Stomach (tissue), 19 donors: ENCODE measurements at places on chromosomes 3 and 15. TPM values are rescaled to one million over a fixed set of nuclear protein-coding genes. Genes with fewer than 3 reads are reported as not detected.

Gene STARD9
- 1.9 TPM for polyA plus RNA-seq

Gene ZNF860
- 1.5 TPM for polyA plus RNA-seq

Gene CHRNA3
- 1.0 TPM for polyA plus RNA-seq

Gene ATP13A4
- 0.46 TPM for polyA plus RNA-seq

Gene GOLGA6B
- polyA plus RNA-seq: not detected

Gene SIN3A
- 9.7 TPM for polyA plus RNA-seq

Gene SLC24A5
- polyA plus RNA-seq: 0.13 TPM

Gene NRROS
- 0.85 TPM for polyA plus RNA-seq

Gene ALAS1
- 35.6 TPM for polyA plus RNA-seq

Gene FEZF2
- polyA plus RNA-seq: not detected

Gene GOLGA6A
- not detected for polyA plus RNA-seq

Gene AGBL1
- polyA plus RNA-seq: not detected

Gene TMC3
- polyA plus RNA-seq: not detected

Gene GATA2
- 2.3 TPM for polyA plus RNA-seq

Gene CFAP92
- 0.70 TPM for polyA plus RNA-seq

Gene B3GNT5
- 6.1 TPM for polyA plus RNA-seq

Gene REC114
- polyA plus RNA-seq: not detected

Gene IL20RB
- polyA plus RNA-seq: 0.75 TPM

Gene RCN2
- 17.7 TPM for polyA plus RNA-seq

Gene EEFSEC
- 12.2 TPM for polyA plus RNA-seq

Gene IL12A
- polyA plus RNA-seq: not detected

Gene CSTA
- 8.8 TPM for polyA plus RNA-seq

Gene SLC12A8
- 2.8 TPM for polyA plus RNA-seq

Gene ADAMTS7
- polyA plus RNA-seq: 0.65 TPM

Gene FMN1
- 0.40 TPM for polyA plus RNA-seq

Gene TMEM89
- polyA plus RNA-seq: not detected

Gene CACNA1D
- polyA plus RNA-seq: 0.61 TPM

Gene ZNF717
- 9.8 TPM for polyA plus RNA-seq

Gene FETUB
- polyA plus RNA-seq: not detected
